ENCODE measurements at places on chromosomes 16 and 17. TPM values are rescaled to one million over a fixed set of nuclear protein-coding genes. Genes with fewer than 3 reads are reported as not detected.

Gene ADAM11
- total RNA-seq, result 2.9 TPM

GRCh38 chr16:64695684-64696083 is 426.2 kb downstream of the CDH11 start:
- H3K4me3 ChIP-seq, result no peak overlapping the region
- H3K36me3 ChIP-seq, result no peaks in the 10 kb centered on the region
- H3K27ac ChIP-seq, result no peak overlapping the region
- DNase-seq, result no peak
- no peaks in the 10 kb centered on the region for H3K4me1 ChIP-seq

Gene SYT17
- total RNA-seq, result 11.8 TPM

Gene MRPL45
- 31.4 TPM for total RNA-seq

DNA sequence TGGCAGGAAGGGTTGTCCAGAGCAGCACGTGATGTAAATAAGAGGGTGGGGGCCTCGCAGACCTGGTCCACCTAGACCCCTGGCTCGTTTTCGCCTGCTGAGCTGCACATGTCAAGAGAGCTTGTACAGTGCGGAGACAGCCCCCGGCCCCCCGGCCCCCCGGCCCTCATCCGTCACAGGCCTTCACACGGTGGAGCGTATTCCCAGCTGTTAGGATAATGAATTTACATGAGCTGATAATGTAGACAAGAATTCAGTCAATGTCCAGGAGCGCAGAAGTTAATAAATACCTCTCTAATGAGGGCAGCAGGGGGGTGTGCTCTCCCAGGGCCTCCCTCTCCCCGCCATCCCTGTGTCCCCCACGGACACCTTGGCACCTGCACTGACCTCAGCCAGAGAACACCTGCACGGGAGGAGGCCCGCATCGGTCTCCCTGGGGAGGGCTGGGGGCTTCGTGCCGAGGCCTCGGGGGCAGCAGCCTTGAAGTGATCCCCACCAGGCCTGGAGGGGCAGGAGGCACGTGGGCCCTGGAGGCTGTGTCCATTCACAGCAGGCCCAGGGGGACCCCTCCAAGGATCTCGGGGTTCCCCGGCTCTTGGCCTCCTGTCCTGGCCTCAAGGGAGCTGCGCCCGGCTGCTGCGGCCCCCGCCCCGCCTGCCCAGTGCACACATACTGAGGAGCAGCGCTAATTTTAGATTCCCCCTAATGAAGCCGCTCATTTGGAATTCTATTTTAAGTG is 14.6 kb downstream of the GSE1 start:
- no peak overlapping the region for H3K27ac ChIP-seq
- H3K27me3 ChIP-seq, result no peaks in the 10 kb centered on the region
- no peak overlapping the region for H3K4me3 ChIP-seq
- 0 out of 2 replicates have a peak, but pooled peaks cover under 1% of the 10 kb centered on the region for H3K4me1 ChIP-seq
- DNase-seq, result no peak
- peaks cover 9% of the 10 kb centered on the region for H3K36me3 ChIP-seq

All from PC-3 (cell line).